ENCODE measurements at places on chromosomes 5 and 9.

- DNase-seq = no peak
Measured at GRCh38 chr9:71719562-71719961, 48.8 kb downstream of the CEMIP2 start.

- no peak for DNase-seq
Measured at GRCh38 chr5:73273379-73274050, 100.5 kb downstream of the TMEM174 start.

DNA sequence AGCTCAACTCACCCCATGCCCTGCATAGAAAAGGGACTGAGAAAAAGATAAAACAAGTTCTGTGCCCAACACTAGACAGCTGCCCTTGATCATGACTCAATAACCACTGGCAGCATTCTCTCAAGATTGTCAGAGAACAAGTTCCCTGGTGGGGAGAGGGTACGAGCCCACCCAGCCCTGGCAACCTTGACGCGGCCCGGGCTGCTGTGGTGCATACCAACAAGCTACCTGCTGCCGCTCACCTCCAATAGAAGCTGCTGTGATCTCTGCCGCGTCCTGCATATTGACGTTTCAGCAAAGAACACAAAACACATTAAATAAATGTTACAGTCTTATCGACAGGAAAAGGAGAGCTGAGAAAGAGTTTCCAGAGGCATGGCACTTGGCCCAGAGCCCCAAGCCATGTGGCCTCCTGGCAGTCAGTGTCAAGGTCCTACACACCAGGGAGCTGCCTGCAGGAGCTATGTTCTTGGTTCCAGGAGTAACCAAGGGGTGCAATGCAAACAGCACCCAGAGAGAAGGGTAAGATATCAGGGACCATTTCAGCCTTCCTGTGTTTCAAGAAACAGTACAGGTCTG lies 28.3 kb downstream of the WHRN start:
- no peak for DNase-seq

GRCh38 chr5:73135429-73136054 lies 15.2 kb downstream of the TMEM171 start:
- DNase-seq = no peak

DNA sequence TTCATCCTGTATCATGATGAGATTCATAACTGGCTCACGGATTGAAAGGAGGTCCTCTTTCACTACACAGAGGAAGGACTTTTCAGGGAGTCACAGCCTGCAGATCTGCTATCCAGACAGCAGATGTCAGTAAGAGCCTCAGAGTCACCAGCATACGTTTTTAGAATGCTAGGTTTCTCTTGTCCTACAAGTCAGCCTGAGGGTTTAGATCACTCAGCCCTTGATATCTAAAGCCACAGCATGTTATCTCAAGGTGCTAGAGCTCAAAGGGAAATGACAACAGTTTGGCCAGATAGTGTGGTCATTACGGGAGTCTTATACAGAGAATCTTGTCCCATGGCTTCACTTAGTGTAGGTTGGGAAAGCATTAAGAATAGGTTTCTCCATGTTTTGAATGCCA lies 30.9 kb upstream of the SLC46A2 start:
- DNase-seq = no peak

- DNase-seq = no peak
Measured at GRCh38 chr5:17317473-17317872, 100.0 kb downstream of the BASP1 start.

DNA sequence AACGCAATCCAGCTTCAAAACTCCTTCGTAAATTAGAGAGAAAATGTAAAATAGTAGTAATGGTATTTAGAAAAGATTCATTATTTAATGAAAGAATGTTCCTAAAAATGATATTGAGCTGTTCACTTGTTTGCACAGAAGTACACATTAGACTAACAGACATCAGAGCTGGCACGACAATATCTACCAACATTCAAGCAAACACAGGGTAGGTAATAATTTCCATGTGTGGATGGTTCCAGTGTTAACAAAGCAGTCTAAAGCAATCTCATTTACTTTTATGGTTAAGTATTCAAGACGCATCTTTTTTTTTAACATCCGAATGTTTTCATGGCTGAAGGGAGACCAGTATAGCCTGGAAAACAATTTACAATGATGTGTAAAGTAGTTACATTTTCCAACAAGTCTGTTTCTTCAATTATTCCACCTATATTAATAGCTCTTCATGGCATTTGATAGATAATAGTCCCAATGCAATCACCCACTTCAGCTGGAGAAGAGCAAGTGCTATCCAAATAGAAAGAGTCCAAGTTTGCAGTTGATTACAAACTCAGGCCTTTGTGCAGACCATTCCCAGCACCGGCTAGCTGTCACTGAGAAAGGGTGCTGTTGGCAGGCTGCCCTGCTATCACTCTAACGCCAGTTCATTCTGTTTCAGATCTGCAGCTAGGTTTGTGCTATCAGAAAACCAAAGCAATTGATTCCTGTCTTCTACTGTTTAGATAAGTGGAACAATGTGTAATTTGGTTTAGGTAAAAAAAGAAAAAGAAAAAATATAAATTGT lies 458.8 kb downstream of the DTWD2 start:
- no peak for DNase-seq

DNA sequence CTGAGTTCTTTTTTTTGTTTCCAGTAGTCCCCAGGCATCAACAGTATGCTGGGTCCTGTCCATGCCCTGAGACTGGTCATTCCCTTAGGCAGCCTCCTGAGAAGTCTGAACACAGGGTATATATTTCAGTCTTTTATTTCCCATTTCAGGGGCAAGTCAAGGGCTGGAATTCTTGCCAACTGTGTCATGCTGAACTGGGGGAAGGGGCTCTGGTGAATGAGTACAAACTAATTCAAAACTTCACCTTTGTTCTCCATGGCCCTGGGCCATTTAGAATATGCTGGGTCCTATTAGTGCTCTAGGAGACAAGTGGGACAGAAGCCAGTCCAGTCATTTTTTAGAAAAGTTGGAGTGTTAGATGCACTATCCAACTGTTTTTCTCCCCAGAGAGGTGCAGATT lies 170.3 kb downstream of the TMC1 start:
- no peak for DNase-seq

DNA sequence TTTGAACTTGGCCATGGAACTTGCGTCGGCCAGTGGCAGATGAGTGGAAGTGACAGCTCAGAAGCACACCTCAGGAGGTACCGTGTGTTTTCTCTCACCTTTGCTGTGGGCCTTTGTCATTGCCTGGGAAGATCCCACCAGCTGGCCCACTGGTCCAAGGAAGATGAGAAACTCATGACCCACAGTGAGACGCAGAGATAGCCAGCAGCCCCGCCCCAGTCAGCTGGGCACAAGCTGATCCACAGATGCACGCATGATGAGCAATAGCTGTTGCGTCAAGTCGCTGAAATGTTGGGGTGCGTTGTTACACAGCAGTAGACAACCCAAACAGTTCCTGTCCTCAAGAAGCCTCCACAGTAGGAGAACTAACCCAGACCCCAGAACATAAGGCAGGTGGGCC lies 30.8 kb upstream of the UNC5A start:
- DNase-seq = no peak

DNA sequence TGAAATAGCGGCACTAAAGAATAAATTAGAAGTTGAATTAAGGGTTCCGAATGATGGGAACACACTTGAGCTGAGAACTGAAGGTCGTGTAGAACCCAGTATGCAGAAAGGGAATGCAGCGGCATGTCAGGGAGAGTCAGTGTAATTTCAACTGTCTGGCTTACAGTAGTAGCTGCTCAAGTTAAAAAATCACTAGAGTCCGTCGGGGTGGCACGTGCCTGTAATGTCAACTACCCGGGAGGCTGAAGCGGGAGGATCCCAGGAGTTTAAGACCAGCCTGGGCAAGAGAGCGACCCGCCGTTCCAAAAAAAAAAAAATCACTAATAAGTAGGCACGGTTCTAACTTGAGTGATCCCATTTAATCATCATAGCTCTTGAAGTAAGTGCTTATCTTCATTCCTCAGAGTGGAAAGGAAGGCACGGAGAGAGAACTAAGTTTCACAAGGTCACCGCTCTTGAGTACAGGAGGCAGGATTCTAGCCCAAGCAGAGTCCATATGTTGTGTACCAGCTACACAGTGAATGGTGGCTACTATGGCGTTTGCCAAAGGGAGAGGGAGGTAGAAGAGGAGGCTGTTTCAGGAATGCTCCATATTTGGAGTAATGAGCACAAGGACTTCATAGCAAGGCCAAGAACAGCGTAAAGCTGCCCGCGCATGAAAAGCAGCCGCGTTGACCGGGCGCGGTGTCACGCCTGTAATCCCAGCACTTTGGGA lies 831 bp downstream of the RMRP start:
- no peak for DNase-seq

DNA sequence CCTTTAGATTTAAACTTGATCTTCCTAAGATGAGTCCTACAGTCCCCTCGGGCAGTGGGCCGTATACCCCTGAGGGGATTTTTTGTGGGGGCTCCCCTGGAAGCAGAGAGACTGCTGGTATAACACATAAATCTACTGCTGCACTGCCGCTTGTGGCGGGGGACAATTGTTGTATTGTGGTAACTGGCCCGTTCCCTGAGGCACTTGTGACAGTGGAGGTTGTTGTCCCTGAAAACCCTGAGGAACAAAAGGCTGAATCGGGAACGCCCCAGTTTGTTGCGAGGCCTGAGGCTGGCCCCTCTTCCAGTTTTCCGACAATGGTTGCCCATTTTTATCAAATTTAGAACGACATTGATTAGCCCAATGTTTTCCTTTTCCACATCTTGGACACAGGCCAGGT lies 4.7 kb upstream of the TMEM141 start:
- DNase-seq = no peak

DNA sequence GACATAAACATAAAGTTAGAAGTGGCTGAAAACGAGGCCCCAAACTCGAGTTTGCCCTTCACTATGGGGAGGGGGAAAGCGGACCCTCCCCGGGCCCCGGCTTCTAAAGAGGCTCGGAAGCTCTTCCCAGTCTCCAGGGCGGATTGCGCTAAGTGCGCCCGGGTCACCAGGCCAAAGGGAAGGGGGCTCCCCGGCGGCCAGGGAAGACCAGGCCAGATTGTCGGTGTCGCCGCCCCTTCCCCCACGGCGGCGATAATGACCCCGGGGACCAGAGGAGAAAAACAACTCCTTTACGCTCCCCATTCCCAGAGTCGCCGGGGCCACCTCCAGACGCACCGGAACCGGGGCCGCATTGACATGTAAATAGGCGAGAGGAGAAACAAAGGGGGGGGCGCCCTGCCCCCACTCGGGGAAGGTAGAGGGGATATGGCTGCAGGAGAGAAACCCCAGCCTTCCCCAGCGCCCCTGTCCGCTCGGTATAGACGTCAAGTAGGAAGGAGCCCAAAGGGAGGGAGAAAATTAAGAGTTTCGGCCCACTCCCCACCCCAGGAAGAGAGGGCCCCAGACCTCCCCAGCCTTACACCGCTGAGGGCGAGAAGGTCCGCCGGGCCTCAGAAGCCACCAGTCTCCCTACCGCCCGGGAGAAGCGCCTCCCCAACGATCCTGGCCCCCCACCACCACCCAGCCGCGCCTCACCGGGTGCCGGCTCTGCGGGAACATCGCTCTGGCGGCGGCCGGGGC lies 1.7 kb downstream of the TLE1 start:
- DNase-seq = no peak

DNA sequence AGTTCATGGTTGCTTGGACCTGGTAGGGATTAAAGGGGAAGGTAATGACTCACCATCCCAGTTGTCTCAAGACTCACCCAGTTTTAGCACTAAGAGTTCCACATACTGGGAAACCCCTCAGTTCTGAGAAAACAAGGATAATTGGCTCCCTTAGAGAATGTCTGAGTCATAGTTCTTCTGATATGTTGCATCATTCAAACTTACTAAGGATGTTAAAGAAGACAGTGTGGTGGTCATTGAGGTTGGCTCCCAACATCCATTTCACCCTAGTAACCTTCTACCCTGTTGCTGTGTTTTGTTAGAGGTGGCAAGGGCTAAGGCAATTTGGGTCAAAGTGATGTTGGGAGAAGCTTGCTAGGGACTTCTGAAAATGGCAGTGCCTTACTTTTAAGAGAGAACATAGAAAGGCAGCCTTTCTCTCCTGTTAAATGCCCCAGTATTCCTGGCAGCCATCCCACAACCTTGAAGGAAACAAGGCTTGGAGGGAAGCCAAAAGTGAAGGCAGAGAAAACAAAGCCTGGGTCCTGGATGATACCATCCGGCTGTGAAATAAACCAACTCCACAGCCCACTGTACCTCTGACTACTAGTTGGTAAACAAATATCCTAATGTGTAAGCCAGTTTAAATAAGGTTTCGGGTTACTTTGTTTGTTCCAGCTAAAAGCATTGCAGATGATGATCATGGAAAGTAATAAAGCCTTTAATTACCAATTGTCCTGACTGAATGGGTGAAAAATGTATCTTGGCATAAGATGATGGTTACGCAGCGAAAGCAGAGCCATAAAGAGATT lies 80.4 kb upstream of the ADAMTSL1 start:
- DNase-seq = no peak

DNA sequence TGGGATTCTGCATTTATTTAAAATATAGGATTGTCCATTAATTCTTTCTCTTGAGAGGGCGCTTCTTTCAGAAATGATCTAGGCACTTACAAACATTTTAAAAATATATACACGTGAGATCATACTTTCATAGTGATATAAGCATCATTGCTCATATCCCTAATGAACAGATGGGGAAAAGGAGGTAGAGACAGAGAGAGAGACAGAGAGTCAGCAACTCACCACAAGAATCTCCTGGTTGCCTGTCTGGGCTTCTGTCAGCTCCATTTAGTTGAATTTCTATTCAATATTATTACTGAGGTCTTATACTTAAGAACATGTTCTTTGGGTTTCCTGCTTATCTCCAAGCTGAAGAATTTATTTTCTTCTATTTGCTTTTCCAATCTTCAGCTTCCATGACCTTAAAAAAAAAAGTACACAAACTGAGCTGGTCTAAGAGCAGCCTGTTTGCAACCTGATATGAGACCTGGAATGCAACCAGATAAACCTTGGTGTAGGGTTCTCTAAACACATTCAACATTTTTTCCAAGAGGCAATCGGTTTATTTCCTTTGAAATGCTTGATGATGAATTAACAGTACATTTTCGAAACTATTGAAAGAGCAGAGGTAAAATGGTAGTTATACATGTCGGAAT lies 51.6 kb upstream of the LIFR start:
- DNase-seq = no peak

GRCh38 chr9:133653638-133654037 lies 17.5 kb downstream of the DBH start:
- no peak for DNase-seq

DNA sequence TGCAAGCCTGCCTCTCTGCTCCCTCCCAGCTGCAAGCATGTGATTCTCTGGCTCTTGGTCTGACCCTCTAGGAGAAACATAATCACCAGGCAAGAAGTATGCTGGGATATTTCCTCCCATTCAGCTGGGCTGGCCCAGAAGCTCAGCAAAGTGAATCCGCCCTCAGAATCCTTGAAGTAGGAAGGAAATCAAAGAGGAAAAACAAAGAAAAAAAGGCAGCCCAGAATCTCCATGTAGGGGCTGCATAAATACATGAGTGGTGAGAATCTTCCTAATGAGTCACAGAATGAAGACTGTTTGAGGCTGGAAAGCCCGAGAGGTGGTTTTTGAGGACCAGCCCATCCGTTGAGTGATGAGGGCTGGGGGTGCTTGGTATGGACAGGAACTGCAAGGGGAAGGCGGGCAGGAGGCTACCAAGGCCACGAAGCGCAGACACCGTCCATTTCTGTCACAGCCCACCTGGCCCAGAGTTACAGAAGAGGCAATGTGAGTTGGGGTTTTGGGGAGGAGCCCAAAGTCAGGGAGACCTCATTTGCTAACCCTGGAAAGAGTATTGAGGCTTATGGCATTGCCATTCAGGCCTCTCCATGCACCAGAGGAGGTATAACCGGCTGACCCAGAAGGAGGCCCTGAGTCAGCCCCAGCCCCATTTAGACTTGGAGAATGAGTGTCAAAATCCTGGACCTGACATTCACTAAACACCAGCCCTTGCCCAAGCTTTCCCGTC lies 33.4 kb upstream of the TGFBR1 start:
- DNase-seq = no peak

All from stimulated activated CD8-positive, alpha-beta memory T cell treated with anti-CD3 and anti-CD28 coated beads, Interleukin-4, amount 100 ng/mL, for 1 hour (primary cell).